ENCODE measurements at places on chromosomes 2 and 18.

DNA sequence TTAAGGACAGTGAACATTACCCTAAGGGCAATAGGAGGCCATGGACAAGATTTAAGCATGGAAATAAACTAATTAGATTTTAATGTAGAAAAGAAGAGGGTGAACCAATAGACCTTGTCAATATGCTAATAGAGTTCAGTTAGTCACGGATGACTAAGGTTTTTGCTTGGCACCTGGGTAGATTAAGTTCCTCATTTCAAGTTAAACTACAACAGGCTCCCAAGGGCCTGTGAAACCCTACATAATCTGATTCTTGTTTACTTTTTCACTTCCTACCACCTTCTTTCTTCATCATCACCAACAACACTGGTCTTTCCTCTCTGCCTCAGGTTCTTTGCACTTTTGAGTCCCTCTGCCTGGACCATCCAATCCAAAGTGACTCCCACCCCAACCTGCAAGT, 14.8 kb downstream of the SP110 start:
- H3K27ac ChIP-seq = no peak overlapping the region
- DNase-seq = no peak
- peaks cover 82% of the 10 kb centered on the region for H3K36me3 ChIP-seq
- no peak overlapping the region for H3K4me3 ChIP-seq

GRCh38 chr2:217935235-217935879, 67.4 kb downstream of the TNS1 start:
- no peaks in the 10 kb centered on the region for H3K36me3 ChIP-seq
- no peaks in the 10 kb centered on the region for H3K4me1 ChIP-seq
- no peak for DNase-seq

DNA sequence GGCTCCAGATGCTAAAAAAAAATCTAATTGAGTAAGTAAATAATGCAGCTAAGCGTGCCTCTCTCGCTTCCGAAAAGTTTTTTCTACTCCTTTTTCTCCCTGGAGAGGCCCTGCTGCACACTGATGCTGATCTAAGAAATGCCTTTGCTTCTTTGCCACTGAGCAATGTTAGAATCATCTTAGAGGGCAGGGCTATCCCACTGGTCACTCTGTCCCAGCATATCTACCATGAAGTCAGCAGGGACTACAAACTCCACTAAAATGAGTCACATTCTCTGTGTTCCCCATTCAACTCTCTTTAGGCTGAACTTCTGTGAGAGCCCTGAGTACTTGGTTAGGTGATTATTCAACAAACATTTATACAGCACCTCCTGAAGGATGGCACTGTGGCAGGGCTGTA, 127.6 kb upstream of the LYPD1 start:
- H3K36me3 ChIP-seq = no peaks in the 10 kb centered on the region
- no peak overlapping the region for H3K27ac ChIP-seq
- no peak overlapping the region for H3K4me3 ChIP-seq
- no peaks in the 10 kb centered on the region for H3K27me3 ChIP-seq

DNA sequence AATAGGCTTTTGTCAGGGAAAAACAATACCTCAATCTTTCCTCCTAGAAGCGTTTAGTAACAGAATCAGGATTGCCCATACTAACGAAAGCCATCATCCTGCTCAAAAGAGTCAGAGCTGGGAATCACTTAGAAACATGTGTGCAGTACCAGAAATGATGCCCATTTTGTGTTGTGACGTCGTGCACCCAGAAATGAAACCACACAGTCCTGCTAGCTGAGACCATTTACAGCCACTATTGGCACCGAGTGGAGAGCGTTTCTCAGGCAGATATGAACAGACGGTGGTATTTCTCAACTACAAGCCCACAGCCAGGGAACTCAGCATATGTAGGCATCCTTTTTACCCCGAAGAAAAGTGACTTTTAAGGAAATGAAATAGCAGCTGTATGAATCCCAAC, 284.3 kb upstream of the LRATD1 start:
- no peak overlapping the region for H3K4me3 ChIP-seq
- no peak overlapping the region for H3K27ac ChIP-seq
- no peaks in the 10 kb centered on the region for H3K36me3 ChIP-seq
- DNase-seq = no peak
- no peaks in the 10 kb centered on the region for H3K4me1 ChIP-seq

DNA sequence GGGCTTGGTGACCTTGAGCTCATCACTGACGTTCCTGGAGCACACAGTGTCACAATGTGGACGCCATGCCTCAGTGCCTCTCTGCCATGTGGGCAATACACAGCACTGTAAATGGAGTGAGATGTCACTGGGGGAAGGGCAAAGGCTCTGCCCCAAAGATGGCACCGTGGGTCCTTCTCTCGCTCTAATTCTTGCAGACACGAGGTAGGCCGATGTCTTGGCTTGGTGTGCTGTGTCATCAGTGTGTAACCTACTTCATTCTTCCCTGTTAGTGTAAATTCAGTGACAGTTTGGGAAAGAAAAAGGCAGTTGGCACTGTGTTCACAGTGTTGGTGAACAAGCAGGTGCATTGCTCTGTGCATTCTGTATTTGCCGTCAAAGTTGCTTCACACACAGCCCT, 309.3 kb upstream of the MYT1L start:
- no peak overlapping the region for H3K4me3 ChIP-seq
- H3K36me3 ChIP-seq = no peaks in the 10 kb centered on the region
- H3K27me3 ChIP-seq = no peaks in the 10 kb centered on the region
- no peak overlapping the region for H3K27ac ChIP-seq
- DNase-seq = no peak

DNA sequence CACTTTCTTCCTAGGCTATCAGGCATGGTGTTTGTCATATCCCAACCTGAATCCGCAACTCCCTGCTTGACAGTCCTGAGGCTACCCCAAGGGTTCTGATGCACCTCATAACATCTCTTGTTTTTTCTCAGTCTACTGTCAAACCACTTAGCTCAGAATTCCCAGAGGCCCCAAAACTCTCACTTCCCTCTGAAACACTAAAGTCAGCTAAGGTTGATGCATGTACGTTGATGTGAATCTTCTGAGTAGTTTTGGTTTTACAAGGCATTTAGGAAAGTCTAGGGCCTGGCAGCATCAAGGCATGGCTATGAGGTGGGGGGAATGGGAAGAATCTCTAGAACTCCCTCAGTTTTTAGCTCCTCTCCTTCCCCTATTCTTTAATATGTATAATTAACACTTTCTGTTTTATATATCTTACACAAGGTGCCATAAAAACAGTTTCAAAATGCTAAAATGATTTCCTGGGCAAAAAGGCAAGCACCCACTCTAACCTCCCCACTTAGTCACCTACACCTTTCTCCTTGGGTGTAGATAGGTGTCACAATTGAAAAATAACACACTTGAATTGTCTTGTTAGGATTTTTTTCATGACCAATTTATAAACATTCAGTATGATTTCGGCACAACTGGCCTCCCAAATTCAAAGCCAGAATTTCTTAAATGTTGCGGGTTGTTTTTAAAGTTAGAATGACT, 71.4 kb upstream of the TANK start:
- no peaks in the 10 kb centered on the region for H3K27me3 ChIP-seq
- no peak for DNase-seq
- peaks cover 53% of the 10 kb centered on the region for H3K4me1 ChIP-seq

DNA sequence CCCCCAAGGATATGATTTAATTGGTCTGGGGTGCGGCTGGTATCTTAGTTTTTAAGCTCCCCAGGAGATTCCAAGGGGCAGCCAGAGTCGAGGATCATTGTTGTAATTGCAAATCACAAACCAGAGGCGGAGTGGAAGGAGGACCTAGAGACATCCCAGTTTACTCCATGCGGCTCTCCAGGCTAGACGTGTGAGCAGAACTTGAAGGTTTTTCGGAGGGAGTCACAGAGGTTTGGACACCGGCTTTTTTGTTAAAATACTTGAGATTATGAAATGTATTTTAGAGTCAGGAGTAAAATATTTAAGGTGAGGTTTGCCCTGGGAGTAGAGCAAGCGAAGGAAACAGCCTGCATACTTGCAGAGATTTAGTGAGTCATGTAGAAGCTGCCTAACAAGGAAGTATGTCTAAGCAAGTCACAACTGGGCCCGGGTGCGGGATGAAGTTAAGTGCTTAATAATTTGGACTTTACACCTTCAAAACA, 39.5 kb downstream of the TGOLN2 start:
- H3K36me3 ChIP-seq = no peaks in the 10 kb centered on the region
- no peak overlapping the region for H3K27ac ChIP-seq

DNA sequence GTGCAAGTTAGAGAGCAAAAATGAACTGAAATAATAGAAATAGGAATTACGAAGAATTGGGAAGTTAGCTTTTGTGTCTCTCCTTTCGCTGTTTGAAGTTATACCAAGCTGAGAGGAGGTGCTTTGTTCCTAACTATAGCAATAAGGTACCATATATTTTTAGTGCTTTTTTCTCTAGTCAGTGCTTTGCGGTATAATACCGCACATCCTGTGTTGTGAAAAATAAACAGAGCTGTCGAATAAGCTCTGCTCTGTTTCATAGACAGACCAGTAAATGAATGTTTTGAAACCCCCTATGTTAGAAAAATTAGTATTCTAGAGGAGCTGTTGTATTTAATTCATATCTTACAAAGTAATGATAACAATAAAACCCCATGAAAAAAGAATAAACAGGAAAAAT, 130.8 kb downstream of the MAP4K4 start:
- H3K4me3 ChIP-seq = no peak overlapping the region
- no peaks in the 10 kb centered on the region for H3K4me1 ChIP-seq
- H3K27me3 ChIP-seq = no peaks in the 10 kb centered on the region
- no peak for DNase-seq
- peaks cover 81% of the 10 kb centered on the region for H3K36me3 ChIP-seq
- H3K27ac ChIP-seq = no peak overlapping the region

DNA sequence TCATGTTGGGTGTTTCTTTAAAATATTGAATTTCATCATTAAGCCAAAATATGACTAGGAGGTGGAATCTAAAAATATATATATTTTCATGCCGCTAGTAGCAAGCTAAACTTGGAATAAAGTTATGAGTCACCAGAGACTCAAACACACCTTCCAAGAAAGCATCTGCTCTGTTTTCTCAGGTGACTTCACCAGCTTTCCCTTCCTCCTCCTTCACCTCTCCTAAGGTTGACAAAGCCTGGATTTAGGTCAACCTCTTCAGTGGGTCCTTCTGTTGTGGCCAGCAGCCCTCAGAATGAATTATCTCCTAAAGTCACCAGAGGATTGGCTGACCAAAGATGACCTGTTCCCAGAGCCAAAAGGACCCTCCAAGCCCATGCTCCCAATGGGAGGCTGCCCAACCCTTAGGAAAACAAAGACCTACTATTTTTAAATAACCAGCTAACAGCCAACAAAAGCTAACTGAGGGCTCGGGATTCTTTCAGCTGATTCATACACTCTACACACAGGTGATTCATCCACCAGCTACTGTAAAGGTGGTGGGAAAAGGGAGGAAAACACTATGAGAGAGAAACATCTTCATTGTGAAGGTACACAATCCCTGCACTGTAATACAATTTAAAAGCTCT, 113.9 kb downstream of the MYO5B start:
- H3K4me1 ChIP-seq = no peaks in the 10 kb centered on the region
- no peak overlapping the region for H3K4me3 ChIP-seq
- DNase-seq = no peak
- no peaks in the 10 kb centered on the region for H3K36me3 ChIP-seq
